ENCODE measurements at places on chromosomes 2 and 18.

- no peak for DNase-seq
Observed at GRCh38 chr2:201931475-201931874, 102.2 kb upstream of the FZD7 start.

DNA sequence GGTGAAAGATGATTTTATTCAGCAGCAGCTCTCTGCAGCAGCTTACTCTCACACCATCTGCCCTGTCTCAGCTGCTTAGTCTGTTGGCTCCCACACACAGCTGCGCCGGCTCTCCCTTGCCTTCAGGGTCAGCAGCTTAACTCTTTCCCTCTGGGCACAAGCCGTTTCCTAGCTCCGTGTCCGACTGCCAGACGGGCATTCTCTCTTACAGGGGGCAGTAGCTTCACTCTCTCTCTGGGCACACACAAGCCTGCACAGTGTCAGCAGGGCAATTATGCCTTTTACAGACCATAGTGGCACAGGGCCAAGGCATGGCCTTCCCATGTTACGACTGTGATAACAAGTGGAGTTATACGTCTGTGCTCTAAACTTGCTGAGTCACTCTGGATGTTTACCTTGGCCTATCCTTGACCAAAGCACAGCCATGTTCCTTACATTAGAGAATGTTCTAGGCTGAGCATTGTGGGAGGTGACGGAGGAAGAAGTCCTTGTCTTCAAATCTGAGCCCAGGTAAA is 31.7 kb downstream of the PCARE start:
- no peak for DNase-seq

DNA sequence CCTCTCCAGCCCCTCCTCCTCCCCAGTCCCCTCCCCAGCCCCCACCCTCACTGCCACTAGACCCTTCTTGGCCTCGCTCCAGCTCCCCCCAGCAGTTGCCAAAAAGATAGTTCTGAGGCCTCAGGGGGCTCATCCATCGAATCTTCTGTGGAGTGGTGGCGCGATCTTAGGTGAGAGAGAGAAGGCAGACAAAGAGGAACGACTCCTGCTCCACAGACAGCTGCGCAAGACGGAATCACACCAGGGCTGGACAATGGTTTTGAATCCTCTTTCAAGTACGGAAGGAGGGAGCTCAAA is 68.1 kb downstream of the LAMA3 start:
- DNase-seq = no peak

- DNase-seq = no peak
Observed at GRCh38 chr2:12066986-12067385, 320.6 kb downstream of the LPIN1 start.

All from activated CD8-positive, alpha-beta memory T cell treated with anti-CD3 and anti-CD28 coated beads, Interleukin-2, amount 50 U/mL, for 4 hours (primary cell).